Foreskin keratinocyte (primary cell): ENCODE measurements at places on chromosomes 5 and 9. TPM values are rescaled to one million over a fixed set of nuclear protein-coding genes. Genes with fewer than 3 reads are reported as not detected.

GRCh38 chr5:61162832-61163567, 732 bp upstream of the SMIM15 start:
- peak; percentile 72 for DNase-seq

- DNase-seq: no peak
Measured at GRCh38 chr5:33854733-33855151, 37.0 kb downstream of the ADAMTS12 start.

DNA sequence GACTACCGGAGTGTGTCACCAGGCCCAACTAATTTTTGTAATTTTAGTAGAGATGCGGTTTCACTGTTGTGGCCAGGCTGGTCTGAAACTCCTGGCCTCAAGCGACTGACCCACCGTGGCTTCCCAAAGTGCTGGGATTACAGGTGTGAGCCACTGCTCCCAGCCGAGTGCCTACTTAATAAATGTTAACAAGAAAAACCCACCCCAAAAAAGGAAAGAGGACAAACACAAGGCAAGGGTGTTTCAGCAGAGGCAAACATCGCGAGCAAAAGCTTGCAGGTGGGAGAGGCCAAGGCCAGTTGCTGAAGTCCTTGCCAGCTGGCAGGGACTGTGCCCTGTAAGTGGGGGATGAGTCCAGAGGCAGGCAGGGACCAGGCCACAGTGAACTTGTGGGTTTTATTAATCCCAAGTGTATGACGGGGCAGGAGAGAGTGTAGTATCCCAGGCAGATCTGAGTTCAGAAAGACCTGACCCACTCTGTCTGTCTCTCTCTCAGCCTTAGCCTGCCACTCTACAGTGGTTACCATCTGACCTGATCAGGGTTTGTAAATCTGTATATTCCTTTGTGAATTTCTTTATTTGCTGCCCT, 6.4 kb upstream of the FPGS start:
- DNase-seq: no peak

DNA sequence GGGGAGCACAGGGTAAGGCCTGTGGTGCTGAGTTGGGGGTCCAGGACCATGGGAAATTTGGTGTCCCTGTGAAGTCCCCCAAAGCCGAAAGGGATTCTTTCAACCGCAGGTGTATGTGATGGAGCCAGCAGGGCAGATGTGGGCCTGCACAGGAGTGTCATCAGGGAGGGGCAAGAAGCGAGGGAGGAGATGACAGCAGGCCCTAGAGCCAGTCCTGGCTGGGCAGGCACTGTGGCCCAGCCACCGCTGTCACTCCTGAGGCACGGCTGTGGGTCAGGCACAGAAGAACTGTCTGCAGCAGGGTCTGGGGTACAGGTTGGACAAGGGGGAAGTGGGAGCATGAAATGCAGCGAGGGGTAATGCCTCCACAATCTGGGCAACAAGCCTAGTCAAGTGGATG, 4.8 kb downstream of the HK3 start:
- no peak for DNase-seq

DNA sequence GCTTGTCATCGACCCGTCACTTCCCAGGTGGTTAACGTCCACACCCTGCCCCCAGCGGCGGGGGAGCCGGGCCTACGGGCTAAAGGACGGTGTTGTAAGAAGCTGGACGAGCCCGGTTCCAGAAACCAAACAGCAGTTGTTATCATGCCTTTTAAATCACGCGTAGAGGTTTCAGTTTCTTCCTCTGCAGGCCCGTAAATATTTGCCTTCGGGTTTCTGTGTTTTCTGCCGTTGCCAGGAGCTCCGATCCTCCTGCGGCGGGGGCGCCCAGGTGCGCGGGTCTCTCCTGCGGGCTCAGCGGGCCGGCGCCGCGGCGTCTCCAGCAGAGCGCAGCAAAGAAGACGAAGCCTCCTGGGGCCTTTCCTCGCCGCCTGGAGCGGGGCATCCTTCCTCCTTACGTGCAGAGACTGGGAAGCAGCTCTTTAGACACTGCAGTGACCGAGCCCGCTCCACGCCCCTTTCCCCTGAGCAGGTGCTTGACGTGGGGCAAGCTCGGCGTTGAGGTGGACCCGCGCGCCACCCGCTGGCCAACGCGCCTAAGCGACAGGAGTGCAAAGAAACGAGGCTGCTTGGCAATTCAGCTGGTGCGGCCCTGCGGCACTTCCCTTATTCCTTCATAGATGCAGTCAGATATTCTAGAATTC, 21.8 kb upstream of the TTC1 start:
- peak; percentile 58 for DNase-seq

DNA sequence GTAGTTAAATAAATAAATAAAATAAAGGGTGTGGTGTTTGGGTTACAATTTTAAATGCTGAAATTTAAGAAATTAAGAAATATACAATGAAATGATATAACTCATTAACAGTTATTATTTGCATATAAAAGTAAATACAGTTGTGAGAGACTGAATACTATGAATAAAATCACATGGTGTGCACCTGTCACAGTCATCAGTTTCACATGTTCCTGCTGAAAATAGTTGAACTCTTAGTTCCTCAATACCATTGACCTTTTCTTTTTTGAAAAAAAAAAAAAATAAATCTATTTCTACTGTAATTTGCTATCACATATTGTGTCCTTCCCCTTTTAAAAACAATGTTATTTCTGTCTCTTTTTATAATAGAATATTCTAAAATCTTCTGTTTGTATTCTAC, 130.9 kb upstream of the CHD1 start:
- DNase-seq: no peak

DNA sequence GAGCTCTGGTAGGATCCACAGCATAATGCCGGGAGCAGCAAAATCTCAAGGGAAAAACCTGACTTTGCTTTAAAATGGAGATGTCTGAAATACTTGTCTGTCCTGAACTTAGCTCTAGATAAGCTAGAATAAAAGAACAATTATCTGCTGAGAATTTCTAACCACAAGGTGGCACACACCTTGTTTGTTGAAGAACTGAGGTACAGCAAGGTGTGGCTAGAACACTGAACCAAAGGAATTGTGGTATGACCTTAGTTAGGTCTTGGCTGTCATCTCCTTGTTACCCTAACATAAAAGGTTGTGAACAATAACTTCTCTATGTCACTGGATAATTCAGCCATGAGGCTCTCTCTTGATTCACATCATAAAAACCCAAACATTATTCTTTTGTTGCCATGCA, 72.3 kb upstream of the ANXA1 start:
- DNase-seq: peak; percentile 53

GRCh38 chr5:40402007-40402364, 277.7 kb upstream of the PTGER4 start:
- no peak for DNase-seq

- DNase-seq: no peak
Measured at GRCh38 chr5:4879693-4880303, 260.3 kb upstream of the ADAMTS16 start.

DNA sequence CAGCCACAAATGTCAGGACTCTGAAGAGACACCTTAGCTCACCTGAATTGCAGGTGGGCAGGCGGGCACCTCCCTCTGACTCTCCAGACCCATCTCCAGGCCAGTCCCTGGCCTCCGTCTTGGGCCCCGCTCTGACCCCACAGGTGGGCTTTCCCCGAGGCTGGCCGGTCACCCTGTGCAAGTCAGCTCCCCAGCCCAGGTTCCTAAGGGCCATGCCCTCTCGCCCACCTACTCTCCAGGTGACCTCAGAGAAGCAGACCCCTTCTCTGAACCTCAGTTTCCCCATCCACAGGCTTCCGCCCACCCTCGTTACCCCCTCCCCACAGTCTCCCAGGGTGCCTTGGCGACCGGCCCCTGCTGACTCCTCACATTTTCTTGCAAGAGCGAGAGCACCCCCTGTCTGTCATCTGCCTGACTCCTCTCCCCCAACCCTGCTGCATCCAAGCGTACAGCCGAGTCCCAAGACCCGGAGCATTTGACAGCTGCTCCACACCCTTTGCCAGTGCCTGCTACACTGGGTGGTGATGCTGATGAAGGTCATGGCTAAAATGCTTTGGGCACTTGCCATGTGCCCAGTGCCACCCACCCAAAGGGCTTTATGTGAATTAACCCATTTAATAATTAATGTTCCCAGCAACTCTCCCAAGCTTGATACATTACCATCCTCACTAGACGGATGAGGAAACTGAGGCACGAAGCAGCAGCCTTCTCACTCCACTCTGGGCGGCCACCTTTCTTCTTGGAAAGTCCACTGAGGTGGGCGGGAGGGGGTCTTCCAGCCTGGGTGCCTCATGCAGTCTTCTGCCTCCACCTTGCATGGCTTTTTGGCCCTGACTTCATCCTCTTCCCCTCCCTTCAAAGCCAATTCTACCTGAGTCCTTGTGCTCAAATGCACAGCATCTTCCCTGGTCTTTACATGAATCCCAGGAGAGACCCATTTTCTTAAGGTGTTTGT, 51.1 kb upstream of the ORM1 start:
- no peak for DNase-seq

DNA sequence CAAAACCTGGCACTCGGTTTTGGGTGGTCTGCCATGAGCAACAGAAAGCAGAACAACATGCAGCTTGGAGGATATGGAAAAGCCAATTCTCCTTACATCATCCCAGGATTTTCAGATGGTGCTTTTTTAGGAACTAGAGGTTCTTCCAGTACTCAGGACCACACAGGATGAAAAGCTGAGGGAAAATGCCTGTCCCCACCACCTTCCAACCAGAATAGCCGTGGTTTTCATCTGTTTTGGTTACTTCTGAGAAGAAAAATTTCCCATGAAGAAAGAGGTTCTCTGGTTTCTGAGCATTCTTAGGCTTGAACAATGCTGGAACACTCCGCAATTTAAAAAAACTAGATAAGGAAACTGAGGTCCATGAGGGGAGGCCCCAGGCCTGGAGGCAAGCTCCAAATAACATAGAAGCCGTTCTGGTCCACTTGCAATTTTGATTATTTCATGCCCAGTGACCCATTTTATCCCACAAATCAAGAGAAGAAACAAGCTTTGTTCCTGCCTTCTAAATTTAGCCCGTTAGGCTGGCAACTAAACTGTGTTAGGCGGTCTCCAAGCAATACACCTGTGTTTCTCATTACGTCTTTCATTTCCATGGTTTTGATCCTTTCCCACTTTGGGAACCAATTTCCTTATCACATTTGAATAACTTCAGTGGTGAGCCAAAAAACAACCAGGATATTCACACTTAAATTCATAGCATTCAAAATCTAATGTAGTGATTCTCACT, 79.2 kb upstream of the SPIN1 start:
- no peak for DNase-seq

- no peak for DNase-seq
Measured at GRCh38 chr5:175124251-175124813, 319.6 kb downstream of the DRD1 start.

DNA sequence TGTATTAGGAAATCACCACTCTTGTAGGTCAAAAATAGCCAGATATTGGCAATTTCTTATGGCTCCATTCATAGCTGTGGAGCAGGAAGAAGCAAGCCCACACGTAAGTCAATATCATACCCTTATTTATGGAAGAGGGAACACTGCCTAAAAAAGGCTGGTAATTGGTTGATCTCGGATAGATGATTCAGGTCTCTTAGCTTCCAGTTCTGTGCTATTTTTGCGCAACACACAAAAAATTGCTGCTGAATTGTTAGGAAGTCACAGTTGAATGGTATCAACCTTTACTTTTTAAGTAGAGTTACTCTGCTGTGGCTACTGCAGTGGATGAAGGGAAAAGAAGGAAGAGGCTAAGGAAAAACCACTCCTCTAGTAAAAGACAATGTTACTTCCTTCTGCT, 168.8 kb downstream of the ARHGAP26 start:
- no peak for DNase-seq

- DNase-seq: no peak
Measured at GRCh38 chr5:5025774-5026408, 114.2 kb upstream of the ADAMTS16 start.

GRCh38 chr9:14888272-14888671, 22.0 kb downstream of the FREM1 start:
- DNase-seq: no peak

DNA sequence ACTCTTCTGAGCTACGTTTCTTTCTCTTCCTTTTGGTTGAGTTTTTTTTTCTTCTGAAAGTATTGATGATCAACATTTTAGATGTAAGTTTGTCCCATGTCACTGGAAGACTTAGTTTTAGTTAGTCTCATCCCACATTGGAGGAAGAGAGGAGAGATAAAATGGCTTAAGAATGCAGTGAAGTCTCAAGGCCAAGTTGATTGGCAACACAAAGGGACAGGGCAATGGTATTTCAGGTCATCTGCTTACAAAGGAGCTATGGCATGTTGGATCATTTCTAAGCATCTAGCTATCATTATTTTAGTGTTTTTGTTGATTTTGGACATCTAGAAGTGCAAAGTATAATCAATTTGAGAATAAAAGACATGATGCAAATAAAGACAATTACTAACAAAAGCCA, 58.6 kb downstream of the CDKN2A start:
- no peak for DNase-seq

DNA sequence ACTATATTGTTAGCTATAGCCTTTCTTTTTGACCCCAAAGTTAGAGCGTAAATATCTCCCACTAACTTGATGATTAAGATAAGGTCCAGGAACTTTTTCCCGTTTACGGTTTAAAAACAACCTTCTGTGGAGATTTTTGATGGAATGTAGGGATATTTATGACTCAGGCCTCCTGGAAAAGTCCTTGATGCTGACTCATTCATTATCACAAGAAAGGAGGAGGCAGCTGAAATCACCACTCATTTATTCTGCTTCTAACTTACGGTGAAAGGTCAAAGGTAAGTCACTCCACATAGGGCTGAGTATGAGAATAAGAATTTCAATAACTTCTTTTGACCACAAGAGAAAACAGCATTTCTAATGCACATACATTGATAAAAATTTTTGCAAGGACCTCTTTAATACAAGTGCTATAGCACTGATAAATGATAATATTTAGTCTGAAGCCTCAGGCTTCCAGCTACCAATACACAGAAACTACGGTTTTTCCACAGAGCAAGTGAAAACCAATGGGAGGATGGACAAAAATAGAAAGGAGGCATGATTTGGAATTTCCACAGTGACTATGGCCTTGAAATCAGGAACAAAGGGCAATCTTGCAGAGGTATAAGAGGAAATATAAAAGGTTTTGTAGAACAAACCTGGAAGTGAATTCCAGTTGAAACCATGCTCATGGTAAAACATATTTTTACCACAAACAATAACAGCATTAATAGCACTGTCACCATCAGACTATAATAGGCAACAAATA, 146.5 kb downstream of the PPP2R2B start:
- DNase-seq: peak; percentile 79

- peak; percentile 61 for DNase-seq
Measured at GRCh38 chr5:125719681-125720347, 703.4 kb upstream of the GRAMD2B start.

Gene ITGA1
- 0.36 and 0.84 TPM in 2 replicates for polyA plus RNA-seq

Gene ZBTB5
- 3.1 and 3.5 TPM in 2 replicates for polyA plus RNA-seq

Gene OCLN
- 0.73 and 0.78 TPM in 2 replicates for polyA plus RNA-seq
